ENCODE measurements at places on chromosomes 6 and 20. TPM values are rescaled to one million over a fixed set of nuclear protein-coding genes. Genes with fewer than 3 reads are reported as not detected.

DLK2 gene
- 0.27 TPM for total RNA-seq

ZSCAN9 gene
- 12.7 TPM for total RNA-seq

MYMX gene
- total RNA-seq, result 0.27 TPM

DYNLT2 gene
- 2.7 TPM for total RNA-seq

CST9L gene
- not detected for total RNA-seq

FKBP5 gene
- total RNA-seq, result 26.4 TPM

OOEP gene
- total RNA-seq, result 0.27 TPM

HLA-F gene
- total RNA-seq, result 161 TPM

VSX1 gene
- total RNA-seq, result not detected

PLCB1 gene
- 20.7 TPM for total RNA-seq

KCNK5 gene
- total RNA-seq, result 18.6 TPM

RIPOR3 gene
- 32.6 TPM for total RNA-seq

PIM1 gene
- 114 TPM for total RNA-seq

SPO11 gene
- total RNA-seq, result not detected

TREM2 gene
- not detected for total RNA-seq

FAM83C gene
- total RNA-seq, result under 0.01 TPM

RNF182 gene
- total RNA-seq, result 0.27 TPM

DNA sequence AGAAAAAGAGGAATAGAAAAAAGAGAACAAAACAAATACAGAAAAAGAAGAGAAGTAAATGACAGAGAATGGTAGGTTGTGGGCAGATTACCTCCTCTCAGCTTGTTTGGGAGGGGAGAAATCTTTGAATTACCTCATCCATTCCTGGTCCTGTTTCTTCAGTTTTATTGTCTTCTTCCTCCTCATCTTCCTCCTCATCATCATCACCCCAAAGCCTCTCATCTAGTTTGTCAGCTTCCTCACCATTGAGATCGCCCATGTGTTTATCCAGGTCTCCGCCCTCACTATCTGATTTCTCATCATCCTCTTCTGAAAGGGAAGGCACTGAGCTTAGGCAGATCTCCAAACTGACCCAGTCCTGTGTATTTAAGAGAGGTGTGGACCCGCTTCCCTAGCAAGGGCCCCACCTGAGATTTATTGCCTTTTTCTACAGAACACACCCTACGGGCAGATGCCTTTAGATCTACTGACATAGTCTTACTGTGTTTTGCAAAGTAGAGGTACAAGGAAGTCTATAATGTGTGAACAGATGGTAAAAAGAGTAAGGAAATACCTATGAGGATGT, 24.2 kb upstream of the LYRM2 start:
- DNase-seq, result no peak

DNA sequence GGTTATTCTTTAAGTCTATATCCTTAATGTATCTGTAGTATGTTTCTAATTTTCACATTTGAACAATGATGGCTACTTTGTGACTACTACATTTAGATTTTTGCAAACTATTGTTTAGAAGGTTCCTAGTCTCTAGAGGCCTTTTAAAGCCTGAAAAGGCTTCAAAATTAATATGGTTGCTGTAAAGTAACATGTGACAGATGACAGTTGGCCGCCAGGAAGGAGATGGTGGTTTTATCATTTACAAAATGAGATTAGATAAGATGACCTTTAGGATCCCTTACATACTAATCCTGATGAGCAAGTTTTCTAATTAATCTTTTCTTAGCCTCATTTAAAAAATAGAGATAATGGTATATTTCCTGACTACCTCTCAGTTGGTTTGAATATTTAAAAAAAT, 18.8 kb downstream of the SCAF8 start:
- no peak for DNase-seq

DNA sequence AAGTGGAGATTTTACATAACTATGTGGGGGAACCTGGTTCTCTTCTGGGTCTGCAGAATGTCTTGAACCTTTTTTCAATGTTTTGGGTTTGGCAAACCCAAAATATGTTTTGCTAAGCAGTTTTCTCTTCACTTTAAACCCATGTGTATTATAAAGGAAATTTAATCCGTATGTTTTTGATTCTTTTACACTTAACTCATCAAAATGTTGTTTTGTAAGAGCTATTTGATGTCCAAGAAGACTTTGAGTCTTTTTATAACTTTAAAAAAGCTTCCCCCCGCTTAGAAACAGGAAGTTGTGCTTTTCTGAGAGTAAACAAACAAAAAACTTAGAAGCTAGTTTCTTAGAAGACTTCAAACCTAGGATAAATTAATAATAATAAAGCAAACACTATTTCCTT, 81.9 kb upstream of the CEP162 start:
- no peak for DNase-seq

DNA sequence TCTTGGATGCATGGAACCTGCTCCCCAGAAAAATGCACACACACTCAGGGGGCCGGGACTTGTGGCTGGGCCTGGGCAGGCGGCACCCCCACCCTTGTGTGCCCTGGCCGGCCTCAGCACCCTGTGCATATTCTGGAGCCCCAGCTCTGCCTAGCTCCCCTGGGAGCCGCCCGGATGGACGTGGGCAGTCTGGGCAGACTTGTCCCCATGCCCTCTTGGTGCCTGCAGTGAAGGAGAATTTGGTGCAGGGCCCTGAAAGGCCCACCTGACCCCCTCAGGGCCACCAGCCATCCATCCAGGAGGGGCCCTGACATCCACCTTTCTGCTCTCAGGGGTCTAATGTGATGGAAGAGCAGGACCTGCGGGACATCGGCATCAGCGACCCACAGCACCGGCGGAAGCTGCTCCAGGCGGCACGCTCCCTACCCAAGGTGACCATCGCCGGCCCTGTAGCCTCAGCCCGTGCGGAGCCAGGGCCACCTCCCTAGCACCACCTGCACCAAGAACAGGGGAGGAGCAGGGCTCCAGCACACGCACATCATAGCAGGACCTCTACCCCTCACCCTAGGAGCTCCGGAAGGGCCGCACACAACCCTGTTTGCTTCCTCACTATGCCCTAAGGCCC, 62.8 kb downstream of the TCP11 start:
- DNase-seq, result no peak

DNA sequence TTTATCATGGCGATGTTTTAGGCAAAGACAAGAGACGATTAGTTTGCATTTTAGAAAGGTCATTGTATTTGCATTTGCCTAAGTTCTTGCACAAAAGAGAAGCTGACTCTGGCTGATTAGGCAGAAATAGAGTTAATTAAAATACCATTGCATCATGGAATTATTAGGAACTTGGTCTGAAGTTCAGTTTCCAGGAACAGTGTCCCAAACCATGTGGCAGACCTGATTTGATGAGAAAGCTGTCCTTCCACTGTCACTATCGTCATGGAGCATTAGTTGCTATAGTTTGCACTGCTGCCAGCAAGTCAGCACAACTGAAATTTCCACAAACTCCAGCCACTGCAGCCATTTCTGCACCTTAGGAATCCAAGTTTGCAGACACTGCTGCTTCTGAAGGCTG, 24.3 kb upstream of the MCUR1 start:
- DNase-seq, result no peak

GRCh38 chr6:136127873-136128272, 122.2 kb downstream of the MTFR2 start:
- DNase-seq, result no peak

- DNase-seq, result no peak
Observed at GRCh38 chr6:2732503-2733089, 18.1 kb downstream of the MYLK4 start.

DNA sequence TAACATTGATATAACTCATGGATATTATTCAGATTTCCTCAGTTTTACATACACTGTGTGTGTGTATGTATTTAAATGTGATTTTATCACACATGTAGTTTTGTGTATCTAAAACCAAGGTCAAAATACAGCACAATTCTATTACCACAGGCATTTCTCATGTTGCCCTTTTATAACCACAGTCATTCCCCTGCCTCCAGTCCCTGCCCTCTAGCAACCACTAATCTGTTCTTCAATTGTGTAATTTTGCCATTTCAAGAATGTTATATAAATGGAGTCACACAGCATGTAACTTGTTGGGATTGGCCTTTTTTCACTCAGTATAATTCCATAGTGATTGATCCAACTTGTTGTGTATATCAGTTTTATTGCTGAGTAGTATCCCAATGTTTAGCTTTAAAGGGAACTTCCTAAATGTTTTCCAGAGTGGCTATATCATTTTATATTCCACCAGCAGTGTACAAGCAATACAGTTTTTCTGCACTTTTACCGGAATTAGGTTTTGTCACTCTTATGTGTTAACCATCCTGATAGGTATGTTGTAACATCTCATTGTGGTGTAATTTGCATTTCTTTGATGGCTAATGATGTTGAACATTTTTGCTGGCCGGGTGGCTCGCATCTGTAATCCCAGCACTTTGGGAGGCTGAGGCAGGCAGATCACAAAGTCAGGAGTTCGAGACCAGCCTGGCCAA, 338.2 kb downstream of the SOX4 start:
- DNase-seq, result no peak

- no peak for DNase-seq
Observed at GRCh38 chr6:116431964-116432595, 29.1 kb upstream of the CALHM6 start.

- no peak for DNase-seq
Observed at GRCh38 chr6:36621371-36621855, 27.3 kb downstream of the SRSF3 start.

- no peak for DNase-seq
Observed at GRCh38 chr20:4689220-4689619, 32.5 kb upstream of the PRND start.

DNA sequence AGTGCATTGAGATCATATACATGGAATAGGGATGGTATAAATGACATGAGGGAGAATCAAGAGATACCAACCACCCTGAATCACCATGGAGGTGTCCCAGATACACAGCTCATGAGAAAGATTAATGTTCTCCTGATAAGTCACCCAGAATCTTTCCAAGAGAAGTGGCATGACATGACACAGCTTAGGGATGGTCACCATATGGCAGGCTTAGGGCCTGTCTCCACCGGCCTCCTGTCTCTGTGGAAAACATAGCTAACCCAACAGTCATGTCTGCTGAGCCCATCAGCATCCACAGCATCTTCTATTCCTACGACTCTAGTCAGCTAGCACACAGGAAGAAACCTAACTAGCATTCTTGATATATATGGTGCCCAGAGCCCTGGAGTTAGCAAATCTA, 133.3 kb downstream of the IPCEF1 start:
- no peak for DNase-seq

GRCh38 chr20:24560571-24561491, 91.4 kb downstream of the SYNDIG1 start:
- no peak for DNase-seq

DNA sequence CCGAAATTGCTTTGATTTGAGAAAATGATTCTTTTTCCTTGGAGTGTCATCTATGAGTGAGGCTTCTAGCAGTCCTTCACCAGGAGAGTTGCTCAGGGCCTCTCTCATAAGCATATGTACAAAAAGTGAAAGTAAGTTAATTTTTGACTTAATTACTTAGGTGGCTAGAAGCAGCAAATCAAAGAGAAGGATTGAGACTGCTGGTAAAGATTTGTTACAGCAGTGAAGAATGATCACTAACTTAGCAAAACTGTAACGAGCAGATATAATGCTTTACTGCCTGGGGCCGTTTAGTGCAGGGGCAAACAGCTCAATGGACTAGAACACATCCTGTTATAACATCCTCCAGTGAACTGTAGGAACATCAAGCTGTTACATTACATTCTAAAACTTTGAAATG, 167.8 kb upstream of the RIPOR2 start:
- DNase-seq, result no peak

GRCh38 chr20:12975833-12976608, 32.8 kb upstream of the SPTLC3 start:
- DNase-seq, result no peak

- DNase-seq, result peak; percentile 66
Observed at GRCh38 chr6:43924222-43924702, 154.3 kb downstream of the VEGFA start.

DNA sequence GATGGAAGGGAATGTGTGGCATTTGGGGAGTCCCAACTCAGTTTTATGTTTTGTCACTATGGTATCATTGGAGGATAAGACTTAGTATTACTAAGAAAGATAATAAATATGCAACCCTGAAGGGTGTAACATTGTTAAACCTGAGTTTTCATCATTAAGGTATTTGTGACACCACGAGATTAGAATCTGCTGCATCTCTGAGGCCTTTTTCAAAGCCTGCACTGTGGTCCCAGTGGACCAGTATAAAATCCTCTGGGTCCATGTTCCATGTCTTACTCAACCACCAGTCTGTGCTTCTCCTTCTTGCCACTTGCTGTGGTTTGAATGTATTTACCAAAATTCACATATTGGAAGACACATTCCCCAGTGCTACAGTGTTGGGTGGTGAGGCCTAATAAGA, 130.6 kb downstream of the TBX18 start:
- no peak for DNase-seq

DNA sequence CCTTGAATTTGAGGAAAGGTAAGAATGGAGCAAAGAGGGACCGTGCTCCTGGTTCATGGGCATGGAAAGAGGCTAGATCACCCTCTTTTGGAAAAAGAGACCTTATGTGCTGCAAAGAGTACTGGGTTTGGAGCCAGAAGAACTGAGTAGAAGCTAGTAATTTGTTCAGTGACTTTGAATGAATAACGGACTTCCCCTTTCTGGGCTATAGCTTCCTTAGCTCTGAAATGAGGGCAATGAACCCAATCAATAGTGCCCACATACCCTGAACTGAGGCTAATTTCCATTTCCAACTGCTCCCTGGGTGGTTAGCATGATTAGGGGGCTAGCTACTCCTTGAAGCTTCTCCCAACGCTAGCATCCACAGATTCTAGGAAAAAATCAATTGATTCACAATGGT, 121.4 kb downstream of the UNC5CL start:
- DNase-seq, result no peak

GRCh38 chr6:7899101-7899888, 11.3 kb downstream of the TXNDC5 start:
- peak; percentile 47 for DNase-seq

DNA sequence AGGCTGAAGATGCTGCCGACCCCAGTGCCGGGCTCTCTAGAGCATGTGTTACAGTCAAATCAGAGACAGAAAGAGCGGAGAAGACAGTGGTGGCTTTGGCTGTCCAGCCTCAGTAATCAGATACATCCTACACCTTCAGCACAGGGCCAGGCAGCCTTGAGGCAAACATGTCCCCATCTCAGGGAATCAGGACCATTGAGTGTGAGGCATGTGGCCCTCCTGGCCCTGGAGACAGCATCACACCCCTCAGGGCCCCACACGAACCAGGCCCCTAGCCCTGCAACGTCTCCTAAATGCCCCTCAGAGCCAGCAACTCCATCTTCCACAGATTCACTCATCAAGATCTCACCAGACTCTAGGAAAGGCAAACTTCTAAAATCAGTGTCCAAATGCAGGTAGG, 24.5 kb downstream of the PXDC1 start:
- no peak for DNase-seq

GRCh38 chr6:89817481-89817880, 2.1 kb downstream of the MDN1 start:
- no peak for DNase-seq

DNA sequence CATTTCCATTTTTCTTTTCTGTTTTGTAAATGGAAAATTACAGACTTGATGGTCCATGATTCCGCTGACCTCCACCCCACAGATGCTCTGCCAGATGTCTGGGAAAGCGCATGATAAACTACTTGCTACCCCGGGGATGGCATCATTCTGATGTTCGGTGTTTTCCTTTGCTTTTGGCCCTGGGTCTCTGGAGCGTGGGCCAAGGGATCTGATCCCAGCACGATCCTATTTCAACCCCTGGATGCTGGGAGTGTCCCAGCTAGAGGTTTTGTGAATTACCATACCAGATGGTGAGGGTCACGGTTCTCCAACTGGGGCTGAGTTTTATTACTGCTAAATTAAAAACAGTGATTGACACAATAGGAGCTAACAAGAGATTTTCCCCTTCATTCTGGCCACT, 25.2 kb upstream of the MYLIP start:
- no peak for DNase-seq

Data from hematopoietic multipotent progenitor cell (in vitro differentiated cells).